ENCODE measurements at places on chromosomes 3 and 15. TPM values are rescaled to one million over a fixed set of nuclear protein-coding genes. Genes with fewer than 3 reads are reported as not detected.

The WNT5A gene
- total RNA-seq: 24.5 TPM

DNA sequence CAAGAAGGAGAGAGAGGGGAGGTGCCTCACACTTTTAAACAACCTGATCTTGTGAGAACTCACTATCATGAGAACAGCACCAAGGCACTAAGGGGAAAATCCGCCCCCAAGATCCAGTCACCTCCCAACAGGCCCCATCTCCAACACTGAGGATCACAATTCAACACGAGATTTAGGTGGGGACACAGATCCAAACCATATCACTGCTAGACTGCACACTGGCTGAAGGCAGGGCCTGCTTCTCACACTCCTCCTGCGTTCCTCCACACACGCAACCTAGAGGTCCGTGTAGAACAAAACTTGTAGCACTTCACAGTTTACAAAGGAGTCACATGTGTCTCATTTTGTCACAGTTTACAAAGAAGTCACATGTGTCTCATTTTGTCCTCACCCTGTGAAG is 97.8 kb downstream of the DAPK2 start:
- no peaks in the 10 kb centered on the region for H3K27me3 ChIP-seq
- no peak overlapping the region for H3K27ac ChIP-seq
- peaks cover 16% of the 10 kb centered on the region for H3K4me1 ChIP-seq
- no peaks in the 10 kb centered on the region for H3K36me3 ChIP-seq

GRCh38 chr15:78928616-78929093 is 16.2 kb downstream of the CTSH start:
- H3K36me3 ChIP-seq: peaks cover 89% of the 10 kb centered on the region
- H3K4me3 ChIP-seq: no peak overlapping the region
- peak; percentile 63 for DNase-seq
- peaks cover under 1% of the 10 kb centered on the region for H3K4me1 ChIP-seq
- H3K27ac ChIP-seq: no peak overlapping the region
- no peaks in the 10 kb centered on the region for H3K27me3 ChIP-seq

The ZNF385D gene
- total RNA-seq: 9.4 TPM

DNA sequence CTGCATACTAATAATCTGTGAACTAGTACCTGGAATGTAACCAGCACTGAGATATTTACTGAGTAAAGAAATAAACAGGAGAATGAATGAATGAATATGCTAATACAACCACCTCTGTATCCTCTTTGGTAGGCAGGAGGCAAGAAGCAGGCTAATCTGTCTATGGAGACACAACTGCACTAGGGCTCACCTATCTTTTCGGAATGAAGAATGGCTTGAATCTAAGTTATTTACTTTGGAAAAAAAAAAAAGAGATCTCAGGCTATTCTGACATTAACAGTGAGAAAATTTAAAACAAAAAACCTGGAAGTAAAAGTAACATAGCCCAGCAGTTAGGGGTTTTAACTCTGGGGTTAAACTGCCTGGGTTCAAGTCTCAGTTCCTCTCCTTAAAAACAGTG is 174.2 kb downstream of the FOXP1 start:
- DNase-seq: no peak
- H3K27me3 ChIP-seq: no peaks in the 10 kb centered on the region
- no peaks in the 10 kb centered on the region for H3K4me1 ChIP-seq

The GFM1 gene
- total RNA-seq: 47.1 TPM

DNA sequence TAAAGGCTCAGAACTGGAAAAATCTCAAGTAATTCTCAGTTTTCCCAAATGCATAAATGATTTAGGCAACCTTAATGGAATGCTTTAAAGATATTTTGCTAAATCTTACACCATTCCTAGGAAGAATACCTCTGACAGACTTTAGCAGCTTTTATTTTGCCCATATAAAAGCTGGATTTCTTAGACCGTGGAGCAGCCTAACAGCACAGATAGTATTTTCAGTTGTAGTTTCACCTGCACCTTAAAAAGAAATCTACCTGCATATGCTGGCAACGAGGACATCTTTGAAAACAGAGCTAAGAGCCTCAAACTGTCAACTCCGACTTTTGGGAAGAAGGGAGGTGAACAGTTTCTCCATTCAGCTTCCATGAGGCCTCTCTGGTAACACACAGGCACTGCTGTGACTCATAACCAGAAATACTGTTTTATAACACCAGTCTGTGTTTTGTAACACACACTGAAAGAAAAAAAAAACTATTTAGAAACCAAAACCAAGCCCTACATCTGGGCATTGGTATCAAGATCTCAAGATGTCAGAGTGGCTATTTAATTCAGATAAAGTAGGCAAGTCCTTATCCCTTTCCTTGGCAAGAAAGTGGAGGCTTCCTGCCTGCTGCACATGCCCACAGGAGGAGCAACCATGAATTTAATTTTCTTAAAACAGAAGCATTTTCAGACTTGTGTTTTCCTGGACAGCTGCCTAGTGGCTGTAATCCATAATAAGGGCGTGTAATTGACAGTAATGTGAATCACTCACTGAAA is 181.5 kb upstream of the ICE2 start:
- no peaks in the 10 kb centered on the region for H3K27me3 ChIP-seq
- H3K4me3 ChIP-seq: no peak overlapping the region
- H3K4me1 ChIP-seq: peaks cover 17% of the 10 kb centered on the region
- peak overlapping the region; percentile 68 for H3K27ac ChIP-seq
- no peak for DNase-seq
- no peaks in the 10 kb centered on the region for H3K36me3 ChIP-seq

GRCh38 chr15:40274350-40275274 is 8.3 kb downstream of the ANKRD63 start:
- peak; percentile 90 for DNase-seq
- H3K36me3 ChIP-seq: no peaks in the 10 kb centered on the region
- peaks cover 6% of the 10 kb centered on the region for H3K27me3 ChIP-seq
- H3K27ac ChIP-seq: no peak overlapping the region
- H3K4me3 ChIP-seq: no peak overlapping the region

- no peaks in the 10 kb centered on the region for H3K36me3 ChIP-seq
- DNase-seq: no peak
- no peak overlapping the region for H3K4me3 ChIP-seq
- H3K4me1 ChIP-seq: peaks cover 28% of the 10 kb centered on the region
- H3K27me3 ChIP-seq: no peaks in the 10 kb centered on the region
- no peak overlapping the region for H3K27ac ChIP-seq
Measured at GRCh38 chr3:4864503-4864902, 114.7 kb upstream of the BHLHE40 start.

Measured in upper lobe of right lung (tissue), 1 donor.